Small intestine (tissue), 16 donors: ENCODE measurements at places on chromosomes 1 and 21.
A peak's percentile ranks its signal among the peaks of the same experiment; 100 is the strongest.

DNA sequence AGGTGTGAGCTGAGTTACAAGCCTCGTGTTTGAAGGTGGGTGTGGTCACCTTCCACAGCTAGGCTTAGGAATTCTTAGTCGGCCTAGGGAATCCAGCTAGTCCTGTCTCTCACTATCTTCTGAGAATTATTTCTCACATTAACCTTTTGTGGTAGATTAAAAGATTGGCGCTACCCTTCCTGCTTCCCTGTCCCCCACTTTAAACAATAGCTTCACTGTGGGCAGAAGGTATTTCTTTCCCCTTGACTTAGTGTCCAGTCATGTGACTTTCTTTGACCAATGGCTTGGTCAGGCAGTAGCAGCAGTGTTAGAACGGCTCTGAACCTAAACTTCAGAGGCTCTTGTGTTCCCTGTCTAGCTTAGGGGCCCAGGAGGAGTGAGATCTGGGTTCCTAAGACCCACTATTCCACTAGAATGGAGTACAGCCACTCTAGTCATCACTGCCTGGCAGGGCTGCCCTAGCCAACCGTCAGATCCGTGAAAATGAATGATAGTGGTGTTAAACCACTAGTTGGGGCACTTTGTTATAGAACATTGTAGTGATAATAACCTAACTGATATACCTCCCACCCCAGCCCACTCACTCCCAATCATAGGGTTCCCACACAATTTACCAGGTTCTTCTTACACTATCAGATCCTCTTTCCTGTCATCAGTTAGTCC is 13.9 kb upstream of the C1orf141 start:
- no peak for DNase-seq

GRCh38 chr1:167105271-167106118 is 11.6 kb downstream of the STYXL2 start:
- DNase-seq = peak; percentile 42

DNA sequence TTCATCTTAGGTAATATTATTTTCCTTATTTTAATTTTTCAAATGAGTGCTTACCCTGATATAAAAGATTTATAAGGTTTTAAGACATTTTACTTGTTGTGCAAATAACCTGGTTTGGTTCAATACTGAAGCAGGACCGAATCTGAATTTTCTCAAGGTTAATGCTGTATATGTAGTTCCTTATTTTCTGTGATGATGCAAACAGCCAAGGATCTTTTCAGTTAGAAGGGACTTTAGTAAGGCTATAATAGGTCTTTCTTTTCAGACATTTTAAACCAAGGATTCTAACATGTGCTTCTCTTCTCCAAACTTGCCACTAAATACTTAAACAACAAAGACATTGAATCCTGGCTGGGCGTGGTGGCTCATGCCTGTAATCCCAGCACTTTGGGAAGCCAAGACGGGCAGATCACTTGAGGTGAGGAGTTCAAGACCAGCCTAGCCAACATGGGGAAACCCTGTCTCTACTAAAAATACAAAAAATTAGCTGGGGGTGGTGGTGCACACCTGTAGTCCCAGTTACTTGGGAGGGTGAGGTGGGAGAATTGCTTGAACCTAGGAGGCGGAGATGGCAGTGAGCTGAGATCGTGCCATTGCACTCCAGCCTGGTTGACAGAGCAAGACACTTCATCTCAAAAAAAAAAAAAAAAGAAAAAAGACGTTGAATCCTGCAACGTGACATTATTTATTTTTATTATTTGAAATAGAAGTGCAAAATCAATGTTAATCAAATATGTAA is 3.2 kb upstream of the ARPC5 start:
- DNase-seq = no peak

GRCh38 chr1:22976461-22977243 is 4.0 kb upstream of the LACTBL1 start:
- peak; percentile 77 for DNase-seq

GRCh38 chr1:93690921-93691789 is 9.5 kb upstream of the BCAR3 start:
- DNase-seq = peak; percentile 64

DNA sequence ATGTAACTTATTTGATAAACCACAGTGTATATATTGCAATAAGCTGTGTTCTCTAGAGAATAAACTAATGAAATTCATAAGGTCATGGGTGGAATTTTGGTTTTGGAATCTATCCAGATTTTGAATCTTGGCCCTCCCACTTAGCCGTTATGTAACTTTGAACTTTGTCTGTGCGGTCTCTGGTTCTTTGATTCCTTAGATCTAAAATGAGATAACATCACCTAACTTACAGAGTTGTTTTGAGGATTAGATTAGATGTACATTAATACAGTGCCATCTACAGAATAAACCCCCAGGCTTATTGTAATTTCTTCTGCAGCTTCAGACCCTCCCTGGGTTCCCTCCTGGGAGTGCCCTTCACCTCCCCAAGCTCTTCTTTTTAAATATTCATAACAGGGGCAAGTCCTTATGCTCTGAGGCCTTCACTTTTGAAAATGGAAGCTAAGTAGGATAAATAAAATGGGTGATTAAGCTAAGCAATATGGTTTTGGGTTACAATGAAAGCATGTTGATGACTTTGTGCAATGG is 124.3 kb downstream of the ATG4C start:
- no peak for DNase-seq
